Inflammatory macrophage treated with lipopolysaccharide for 4 hours (primary cell): ENCODE measurements at places on chromosomes 2 and 18.

- DNase-seq, result no peak
Measured at GRCh38 chr2:127929449-127929848, 43.7 kb upstream of the AMMECR1L start.

DNA sequence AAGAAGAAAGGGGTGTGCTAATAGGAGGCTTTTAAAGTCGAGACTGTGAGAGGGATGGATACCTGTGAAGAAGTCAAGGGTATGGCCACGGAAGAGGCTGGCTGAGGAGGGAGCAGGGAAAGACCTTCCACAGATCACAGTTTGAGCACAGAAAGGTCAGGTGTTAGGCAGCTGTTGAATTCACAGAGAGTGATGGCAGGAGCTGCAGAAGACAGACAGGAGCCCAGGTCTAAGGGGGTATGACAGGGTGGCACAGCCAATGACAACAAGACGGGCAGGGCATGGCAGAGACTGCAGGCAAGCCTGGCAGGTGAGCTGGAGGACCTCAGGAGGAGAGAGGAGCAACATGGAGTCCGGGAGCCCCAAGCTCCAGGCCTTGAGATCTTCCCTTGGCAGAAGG lies 163.1 kb downstream of the LAMA1 start:
- no peak for DNase-seq

DNA sequence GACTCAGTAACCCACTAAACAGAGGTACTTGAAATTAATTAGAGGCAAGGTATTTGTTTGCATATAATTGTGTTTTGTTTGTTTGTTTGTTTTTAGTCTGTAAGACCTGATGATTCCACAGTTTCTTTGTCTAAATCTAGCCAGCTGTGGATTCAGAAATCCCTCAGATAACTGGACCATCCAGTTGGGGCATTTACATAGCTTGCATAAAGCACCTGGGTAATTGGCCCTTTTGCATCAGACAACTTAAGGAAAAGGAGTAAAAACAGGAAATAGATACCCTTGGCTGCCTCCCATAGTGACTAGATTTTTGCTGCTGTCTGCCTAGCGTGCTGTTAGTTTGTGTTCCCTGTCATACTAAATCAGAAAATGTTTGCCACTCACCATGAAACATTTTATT lies 46.6 kb upstream of the XIRP2 start:
- DNase-seq, result no peak

DNA sequence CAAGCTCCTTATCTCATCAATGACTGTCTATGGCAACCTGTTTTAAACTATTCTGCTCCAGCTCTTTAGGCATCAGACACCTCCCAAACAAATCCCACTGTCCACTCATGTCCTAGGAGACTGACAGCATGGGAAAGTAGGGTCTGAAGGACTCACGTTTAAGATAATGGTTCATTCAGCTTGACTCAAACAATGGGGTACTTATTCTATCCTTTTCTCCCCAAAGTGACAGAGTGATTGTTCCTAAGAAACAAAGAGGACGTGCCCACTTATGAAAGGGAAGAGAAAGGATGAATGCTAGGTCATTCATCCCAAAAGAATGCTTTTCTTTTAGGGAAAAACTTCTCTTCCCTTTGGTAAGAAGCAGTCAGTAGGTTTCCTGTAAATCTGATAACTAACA lies 41.9 kb downstream of the ALK start:
- no peak for DNase-seq

GRCh38 chr18:9215221-9215933 lies 78.8 kb downstream of the ANKRD12 start:
- no peak for DNase-seq

DNA sequence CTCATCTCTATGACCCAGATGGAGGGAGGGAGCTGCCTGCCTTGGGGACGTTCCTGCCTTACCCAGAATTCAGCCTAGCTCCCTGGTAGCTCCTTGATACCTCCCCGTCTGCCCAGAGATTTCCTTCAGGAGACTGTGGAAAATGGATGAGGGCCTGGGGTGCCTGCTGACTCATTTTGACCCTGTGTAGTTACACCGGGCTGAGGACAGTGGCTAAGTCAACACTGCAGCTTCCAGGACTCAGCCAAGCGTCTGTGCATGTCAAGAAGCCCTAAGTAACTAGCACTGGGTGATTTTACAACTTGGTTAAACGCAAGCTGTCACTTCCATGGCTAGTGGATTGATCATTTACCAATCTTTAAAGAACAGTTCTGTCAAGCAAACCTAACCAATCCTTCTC lies 23.3 kb upstream of the EPAS1 start:
- no peak for DNase-seq

DNA sequence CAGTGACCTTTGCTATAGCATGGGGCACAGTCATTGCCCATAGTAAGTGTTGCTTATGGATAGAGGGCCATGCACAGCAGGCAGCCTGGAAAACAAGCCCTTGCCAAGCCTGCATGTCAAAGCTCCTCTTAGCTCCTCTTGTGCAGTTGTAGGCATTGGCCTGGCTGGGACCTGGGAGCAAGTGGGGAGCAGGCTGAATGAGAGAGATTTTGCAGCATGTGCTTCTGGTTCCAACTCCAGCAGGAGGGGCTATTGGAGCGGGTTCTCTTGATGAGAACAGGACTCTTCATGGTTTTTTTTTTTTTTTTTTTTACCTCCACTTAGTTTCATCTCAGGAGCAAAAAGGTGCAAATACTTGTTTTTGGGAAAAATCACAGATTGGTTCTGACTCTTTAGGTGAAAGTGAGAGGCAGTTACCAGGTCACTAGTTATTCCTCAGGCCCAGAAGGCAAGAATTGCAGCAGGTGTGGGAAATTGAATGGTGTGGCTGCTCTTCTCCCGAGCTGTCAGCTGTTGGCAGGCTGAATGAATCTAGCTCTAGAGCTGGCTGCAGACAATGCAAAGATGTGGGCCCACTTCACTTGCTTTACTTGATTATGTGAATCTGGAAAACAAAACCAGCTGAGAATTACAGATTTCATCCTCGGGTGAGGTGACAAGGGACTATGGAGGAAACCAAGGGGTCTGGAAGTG lies 95.9 kb downstream of the MAP4K4 start:
- no peak for DNase-seq

DNA sequence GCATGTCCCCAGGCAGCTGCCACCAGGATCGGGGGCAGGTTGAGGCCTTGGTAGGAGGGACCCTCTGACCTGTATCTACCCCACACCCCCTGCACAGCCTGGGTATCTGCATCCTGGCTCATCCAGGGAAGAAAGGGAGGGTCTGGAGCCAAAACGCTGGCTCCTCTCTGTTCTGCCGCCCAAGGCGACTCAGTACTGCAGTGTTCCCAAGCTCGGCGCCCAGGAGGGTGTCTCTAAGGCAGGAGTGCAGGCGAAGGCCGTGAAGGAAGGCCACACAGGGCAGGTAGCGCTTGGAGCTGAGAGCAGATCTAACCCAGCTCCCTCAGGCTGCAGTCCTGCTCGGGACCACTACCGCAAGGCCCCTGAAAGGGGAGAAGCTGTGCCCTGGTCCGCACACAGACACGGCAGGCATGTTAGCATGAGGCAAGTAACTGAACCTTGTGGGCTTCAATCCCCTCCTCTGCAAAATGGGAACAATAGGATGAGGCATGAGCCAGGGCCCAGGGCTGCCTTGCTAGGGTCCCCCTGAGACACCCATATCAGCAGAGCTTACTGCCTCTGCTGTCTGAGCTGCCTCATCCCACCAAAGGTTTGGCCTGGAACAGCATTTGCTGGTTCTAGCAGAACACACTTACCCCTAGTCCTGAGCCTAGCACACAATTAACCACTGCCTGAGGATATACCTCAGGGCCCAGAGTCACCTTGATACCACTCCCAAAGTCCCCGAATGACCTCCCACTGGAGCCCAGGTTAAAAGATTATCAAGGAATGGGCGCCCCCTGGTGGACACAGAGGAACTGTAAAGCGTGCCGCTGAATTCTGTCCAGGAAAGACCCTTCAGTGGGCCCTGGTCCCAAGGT lies 6.5 kb downstream of the PTMA start:
- DNase-seq, result peak; percentile 60

GRCh38 chr18:55286257-55286825 lies 301.7 kb downstream of the TCF4 start:
- no peak for DNase-seq

DNA sequence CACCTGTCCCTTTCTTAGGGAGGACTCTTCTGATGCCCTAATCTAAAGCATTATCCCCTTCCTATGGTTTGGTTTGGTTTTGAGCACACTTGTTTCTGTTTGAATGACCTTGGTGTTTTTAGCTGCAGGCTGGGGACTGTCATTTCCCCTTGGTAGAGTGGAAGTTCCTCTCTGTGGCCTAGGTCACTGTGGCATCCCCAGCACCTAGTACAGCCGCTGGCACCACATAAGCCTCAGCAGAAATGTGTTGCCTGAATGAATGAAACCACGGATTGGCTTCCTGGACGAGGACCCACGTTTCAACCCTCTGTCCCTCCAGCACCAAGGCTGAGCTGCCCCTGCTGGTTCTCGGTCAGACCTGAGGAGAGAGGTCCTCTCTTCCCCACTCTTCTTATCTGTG lies 159.9 kb downstream of the CTIF start:
- DNase-seq, result peak; percentile 25

DNA sequence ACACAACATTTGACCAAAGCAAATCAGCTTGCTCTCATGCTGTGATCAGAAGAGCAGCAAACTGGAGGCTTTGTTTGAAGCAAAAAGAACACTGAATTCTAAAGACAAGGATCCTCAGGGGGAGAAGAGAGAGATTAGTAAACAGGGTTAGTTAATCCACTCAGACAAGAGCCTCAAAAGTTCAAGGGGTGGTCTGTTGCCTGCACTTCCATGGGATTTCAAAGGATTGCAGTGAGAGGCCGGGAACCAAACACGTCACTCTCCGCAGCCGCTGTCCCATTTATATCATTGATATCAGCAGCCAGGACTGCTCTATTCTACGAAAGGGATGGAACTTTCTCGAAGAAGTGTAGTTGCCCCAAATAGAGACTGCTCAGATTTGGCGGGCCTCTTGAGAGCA lies 97.8 kb upstream of the SP3 start:
- DNase-seq, result no peak

DNA sequence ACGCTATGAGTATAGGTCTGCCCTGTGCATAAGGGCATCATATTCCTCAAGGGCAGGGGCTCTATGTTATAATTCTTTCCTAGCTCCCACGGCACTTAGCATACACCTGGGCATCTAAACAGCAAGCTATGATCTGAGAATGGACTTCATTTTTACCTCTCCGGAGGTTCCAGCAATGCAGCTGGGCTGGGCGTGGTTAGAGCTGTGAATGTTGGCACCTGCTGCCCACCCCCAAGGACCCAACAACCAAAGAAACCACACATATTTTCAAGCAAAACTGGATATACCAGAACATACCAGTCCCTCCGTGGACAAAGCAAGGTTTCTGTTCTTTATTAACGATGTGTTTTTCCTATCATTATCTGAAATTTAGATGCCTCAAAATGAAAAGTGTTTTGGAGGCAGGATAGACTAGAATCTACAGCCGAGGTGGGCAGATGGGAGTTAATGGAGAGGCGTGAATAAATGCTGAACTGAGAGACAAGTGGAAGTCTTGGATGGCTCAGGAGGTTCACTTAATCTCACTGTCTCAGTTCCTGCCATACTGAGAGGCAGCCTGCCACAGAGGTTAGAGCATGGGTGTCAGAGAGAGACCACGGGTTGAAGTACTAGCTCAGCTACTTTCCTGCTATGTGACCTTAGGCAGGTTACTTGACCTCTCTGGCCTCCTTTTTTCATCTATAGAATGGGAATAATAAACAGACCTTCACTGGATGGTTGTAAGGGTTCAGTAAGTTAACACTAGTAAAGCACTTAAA lies 186.6 kb upstream of the SMAD2 start:
- no peak for DNase-seq

DNA sequence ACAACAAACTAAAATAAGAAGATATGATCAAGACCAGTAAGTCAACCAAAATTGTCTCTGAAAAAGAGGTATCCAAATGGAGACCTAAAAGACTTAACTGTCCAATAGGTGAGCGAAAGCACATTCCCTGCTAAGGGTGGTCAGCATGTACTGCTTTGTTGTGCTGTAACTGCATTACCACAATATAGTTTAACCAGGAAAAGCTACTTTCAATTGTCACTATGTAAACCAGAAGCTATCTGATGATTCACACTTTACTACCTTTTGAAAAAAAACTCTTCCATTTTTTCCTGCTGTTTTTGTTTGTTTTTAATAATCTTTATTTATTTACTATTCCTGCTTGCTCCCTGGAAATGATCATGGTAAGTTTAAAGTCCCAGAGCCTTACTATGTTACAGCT lies 36.1 kb downstream of the ASXL2 start:
- no peak for DNase-seq

- DNase-seq, result no peak
Measured at GRCh38 chr18:73366713-73367112, 498.9 kb upstream of the NETO1 start.

- peak; percentile 83 for DNase-seq
Measured at GRCh38 chr2:60885683-60886082, 4.3 kb downstream of the REL start.

DNA sequence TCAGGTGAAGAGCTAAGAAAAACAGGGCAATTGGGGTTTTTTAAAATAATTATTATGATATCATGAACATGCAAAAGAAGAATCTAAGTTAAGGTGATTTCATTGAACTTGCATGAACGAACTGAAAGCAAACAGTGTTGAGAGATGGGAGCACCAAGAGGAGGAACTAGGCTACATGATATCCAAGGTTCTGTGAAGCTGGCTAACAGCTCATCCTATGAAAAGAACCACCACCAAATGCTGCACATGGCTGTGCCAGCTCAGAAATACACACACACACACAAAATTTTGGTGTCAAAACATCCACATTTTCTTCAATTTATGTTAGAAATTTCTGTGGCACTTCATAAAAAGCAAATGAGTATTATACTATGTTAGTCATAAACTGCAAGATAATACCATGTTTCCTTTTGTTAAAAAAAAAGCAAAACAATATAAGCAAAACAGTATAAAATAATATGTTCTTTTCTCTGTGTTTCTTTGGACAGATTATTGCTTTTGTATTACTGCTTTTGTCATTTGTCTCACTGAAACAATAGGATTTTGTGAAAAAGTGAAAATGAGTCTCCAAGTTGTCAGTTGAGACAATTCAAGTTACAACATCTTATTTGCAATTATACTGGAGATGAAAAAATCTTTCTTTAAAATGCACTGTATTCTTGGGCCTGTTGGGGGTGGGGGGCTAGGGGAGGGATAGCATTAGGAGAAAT lies 12.6 kb upstream of the TTC32 start:
- no peak for DNase-seq

GRCh38 chr18:80188643-80189530 lies 58.4 kb downstream of the PARD6G start:
- DNase-seq, result no peak

- peak; percentile 8 for DNase-seq
Measured at GRCh38 chr2:63888490-63889402, 47.0 kb downstream of the UGP2 start.

GRCh38 chr18:52499644-52500043 lies 159.6 kb downstream of the DCC start:
- no peak for DNase-seq
